ENCODE measurements at places on chromosomes 7 and 10. TPM values are rescaled to one million over a fixed set of nuclear protein-coding genes. Genes with fewer than 3 reads are reported as not detected.

DNA sequence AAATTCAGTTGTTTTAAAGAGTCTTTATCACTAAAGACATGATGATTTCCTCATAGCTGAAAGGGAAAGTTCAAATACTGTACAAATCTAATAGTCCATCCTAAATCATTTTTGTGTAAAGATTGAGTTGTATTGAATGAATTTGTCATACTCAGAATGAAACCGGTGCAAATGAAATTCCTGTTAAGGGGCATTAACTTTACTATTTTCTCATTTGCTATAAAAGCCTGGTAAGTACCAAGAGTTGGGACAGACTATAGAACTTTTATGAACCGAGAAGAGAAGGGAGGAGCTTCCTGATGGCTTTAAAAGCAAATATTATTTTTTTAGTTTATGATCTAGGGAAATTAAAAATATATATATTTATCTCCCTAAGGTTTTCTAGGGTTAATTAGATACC is 260.0 kb upstream of the AKR1E2 start:
- no peak for DNase-seq
- no peaks in the 10 kb centered on the region for H3K36me3 ChIP-seq
- no peaks in the 10 kb centered on the region for H3K27me3 ChIP-seq
- H3K4me1 ChIP-seq = no peaks in the 10 kb centered on the region
- no peak overlapping the region for H3K4me3 ChIP-seq

The ODAD2 gene
- total RNA-seq = not detected

- H3K4me3 ChIP-seq = no peak overlapping the region
- H3K4me1 ChIP-seq = peaks cover 31% of the 10 kb centered on the region
- peak overlapping the region; percentile 24 for H3K27ac ChIP-seq
- no peak for DNase-seq
- H3K36me3 ChIP-seq = peaks cover 4% of the 10 kb centered on the region
- H3K27me3 ChIP-seq = peaks cover 2% of the 10 kb centered on the region
Measured at GRCh38 chr10:110504111-110504735, 6.5 kb downstream of the DUSP5 start.

The CLDN4 gene
- total RNA-seq = not detected

- H3K27me3 ChIP-seq = peaks cover 3% of the 10 kb centered on the region
- no peaks in the 10 kb centered on the region for H3K36me3 ChIP-seq
- no peak overlapping the region for H3K4me3 ChIP-seq
- H3K4me1 ChIP-seq = no peaks in the 10 kb centered on the region
- no peak overlapping the region for H3K27ac ChIP-seq
- DNase-seq = peak; percentile 40
Measured at GRCh38 chr10:132814469-132814856, 28.5 kb upstream of the NKX6-2 start.

- H3K4me1 ChIP-seq = peaks cover 36% of the 10 kb centered on the region
- H3K36me3 ChIP-seq = peaks cover 65% of the 10 kb centered on the region
- H3K27me3 ChIP-seq = no peaks in the 10 kb centered on the region
- H3K27ac ChIP-seq = peak overlapping the region; percentile 63
- no peak overlapping the region for H3K4me3 ChIP-seq
Measured at GRCh38 chr10:6586501-6586900, 6.4 kb upstream of the PRKCQ start.

DNA sequence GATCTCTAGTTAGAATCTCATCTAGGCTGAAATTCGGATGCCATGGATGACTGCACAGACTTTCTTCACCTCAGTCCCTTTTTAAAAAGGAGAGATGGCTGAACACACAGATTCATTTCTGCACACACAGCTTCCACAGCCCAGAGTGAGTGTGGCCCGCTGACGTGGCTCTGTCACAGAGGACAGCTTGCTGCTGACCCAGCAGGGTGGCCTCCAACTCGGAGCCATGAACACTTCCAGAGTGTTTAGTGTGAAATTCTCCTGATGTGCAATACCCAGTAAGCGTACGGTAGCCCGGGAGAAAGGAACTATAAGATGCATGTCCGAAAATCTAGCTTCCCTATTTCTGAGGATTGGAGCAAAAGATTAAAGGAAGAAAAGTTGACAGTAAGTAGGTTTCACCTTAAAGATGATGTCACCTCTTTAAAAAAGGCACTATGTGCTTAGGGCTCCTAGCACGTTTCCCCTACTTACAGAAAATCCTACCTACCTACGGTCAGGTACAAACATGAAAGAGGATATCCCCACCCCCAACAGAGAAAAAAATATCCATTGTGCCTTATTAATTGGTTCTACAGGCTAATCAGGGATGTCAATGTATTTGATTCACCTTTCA is 162.2 kb downstream of the RAPGEF5 start:
- H3K27me3 ChIP-seq = no peaks in the 10 kb centered on the region
- no peaks in the 10 kb centered on the region for H3K4me1 ChIP-seq
- H3K36me3 ChIP-seq = no peaks in the 10 kb centered on the region
- no peak overlapping the region for H3K4me3 ChIP-seq
- DNase-seq = no peak
- H3K27ac ChIP-seq = no peak overlapping the region

- no peaks in the 10 kb centered on the region for H3K27me3 ChIP-seq
- H3K4me1 ChIP-seq = peaks cover 58% of the 10 kb centered on the region
- peak overlapping the region; percentile 9 for H3K27ac ChIP-seq
- H3K4me3 ChIP-seq = no peak overlapping the region
- no peaks in the 10 kb centered on the region for H3K36me3 ChIP-seq
Measured at GRCh38 chr7:130990178-130990832, 256.3 kb upstream of the KLF14 start.

- no peak overlapping the region for H3K27ac ChIP-seq
- no peaks in the 10 kb centered on the region for H3K27me3 ChIP-seq
- no peaks in the 10 kb centered on the region for H3K36me3 ChIP-seq
- peaks cover 32% of the 10 kb centered on the region for H3K4me1 ChIP-seq
- H3K4me3 ChIP-seq = no peak overlapping the region
Measured at GRCh38 chr10:77915319-77916105, 11.0 kb downstream of the DLG5 start.

The SPDYE2B gene
- not detected for total RNA-seq

The HOXA13 gene
- not detected for total RNA-seq

The CHST15 gene
- total RNA-seq = 3.6 TPM

- H3K36me3 ChIP-seq = no peaks in the 10 kb centered on the region
- no peak overlapping the region for H3K4me3 ChIP-seq
- H3K4me1 ChIP-seq = peaks cover 10% of the 10 kb centered on the region
- H3K27me3 ChIP-seq = peaks cover 36% of the 10 kb centered on the region
- no peak overlapping the region for H3K27ac ChIP-seq
Measured at GRCh38 chr7:49778731-49779270, 5.4 kb downstream of the VWC2 start.

Data from psoas muscle (tissue), 8 donors.